ENCODE measurements at places on chromosomes 5 and 9. TPM values are rescaled to one million over a fixed set of nuclear protein-coding genes. Genes with fewer than 3 reads are reported as not detected.

GRCh38 chr5:68292316-68292715 is 76.8 kb downstream of the PIK3R1 start:
- no peak overlapping the region for H3K4me3 ChIP-seq
- H3K27ac ChIP-seq, result peak overlapping the region; percentile 57
- peaks cover 37% of the 10 kb centered on the region for H3K4me1 ChIP-seq
- H3K36me3 ChIP-seq, result peaks cover 43% of the 10 kb centered on the region
- DNase-seq, result no peak
- no peaks in the 10 kb centered on the region for H3K27me3 ChIP-seq

PCDHGA1 gene
- total RNA-seq, result 0.31 TPM

FOXD4 gene
- 0.17 TPM for total RNA-seq

GRCh38 chr5:81140943-81141342 is 92.2 kb upstream of the CKMT2 start:
- H3K36me3 ChIP-seq, result peaks cover 14% of the 10 kb centered on the region
- H3K27ac ChIP-seq, result no peak overlapping the region
- no peak overlapping the region for H3K4me3 ChIP-seq
- DNase-seq, result no peak

ANKDD1B gene
- total RNA-seq, result 0.26 TPM

CD72 gene
- 15.3 TPM for total RNA-seq

DNA sequence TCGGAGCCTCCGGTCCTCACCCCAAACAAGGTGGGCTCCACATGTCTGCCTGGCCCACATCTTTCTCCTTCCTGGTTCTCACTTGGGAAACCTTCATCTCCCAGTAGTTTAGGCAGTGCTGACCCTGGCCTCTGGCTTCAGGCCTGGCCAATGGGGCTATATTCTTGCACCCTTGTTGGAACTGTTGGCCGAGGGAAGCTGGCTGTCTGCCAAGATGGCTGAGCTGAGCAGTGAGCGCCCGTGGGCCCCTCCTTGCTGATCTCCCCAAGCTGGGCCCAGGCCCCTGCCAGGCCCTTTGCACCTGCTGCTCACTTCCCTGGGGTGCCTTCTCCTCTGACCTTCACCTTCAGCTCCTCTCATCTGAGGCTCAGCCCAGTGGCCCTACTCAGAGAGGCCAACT is 31.3 kb downstream of the TSPAN17 start:
- H3K27ac ChIP-seq, result no peak overlapping the region
- H3K4me3 ChIP-seq, result no peak overlapping the region
- peaks cover 40% of the 10 kb centered on the region for H3K27me3 ChIP-seq
- H3K4me1 ChIP-seq, result no peaks in the 10 kb centered on the region
- no peak for DNase-seq

ALAD gene
- 40.4 TPM for total RNA-seq

Measured in activated naive CD8-positive, alpha-beta T cell treated with anti-CD3 and anti-CD28 coated beads, Interleukin-2, amount 10 ng/mL, durations not matched to agents 7 days and 5 days (primary cell).